Fibroblast of upper back skin (primary cell): ENCODE measurements at places on chromosomes 3 and 15.

- no peak for DNase-seq
Measured at GRCh38 chr3:4208556-4208955, 94.6 kb upstream of the SETMAR start.

GRCh38 chr3:88984832-88985231 is 122.6 kb upstream of the EPHA3 start:
- DNase-seq: no peak

- no peak for DNase-seq
Measured at GRCh38 chr3:14396031-14396692, 6.2 kb upstream of the SLC6A6 start.

- DNase-seq: no peak
Measured at GRCh38 chr3:184594371-184595001, 32.9 kb downstream of the EPHB3 start.

GRCh38 chr3:123562547-123562946 is 22.3 kb downstream of the HACD2 start:
- no peak for DNase-seq

GRCh38 chr15:57406062-57406772 is 29.9 kb downstream of the CGNL1 start:
- DNase-seq: peak; percentile 29

DNA sequence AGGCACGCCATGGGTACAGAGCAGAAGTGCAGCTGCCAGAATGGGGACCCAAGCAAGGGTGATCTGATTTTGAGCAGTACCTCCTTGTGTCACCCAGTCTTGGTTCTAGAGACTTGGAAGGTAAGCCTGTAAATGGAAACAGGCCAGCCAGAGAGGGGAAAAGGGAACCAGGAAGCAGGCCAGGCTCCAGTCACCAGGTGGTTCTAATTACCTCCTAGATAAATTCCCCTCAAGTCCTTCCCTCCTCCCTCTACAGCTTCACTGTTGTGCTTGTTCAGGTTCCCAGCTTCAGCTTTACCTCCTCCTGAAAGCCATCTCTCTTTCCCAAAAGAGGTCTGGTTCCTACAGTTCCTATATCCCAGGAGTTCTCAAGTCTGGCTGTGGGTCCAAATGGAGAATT is 58.8 kb upstream of the SLC7A14 start:
- DNase-seq: peak; percentile 53

- no peak for DNase-seq
Measured at GRCh38 chr15:39332846-39333245, 248.0 kb upstream of the THBS1 start.

- DNase-seq: no peak
Measured at GRCh38 chr3:19744047-19744446, 190.0 kb downstream of the EFHB start.

DNA sequence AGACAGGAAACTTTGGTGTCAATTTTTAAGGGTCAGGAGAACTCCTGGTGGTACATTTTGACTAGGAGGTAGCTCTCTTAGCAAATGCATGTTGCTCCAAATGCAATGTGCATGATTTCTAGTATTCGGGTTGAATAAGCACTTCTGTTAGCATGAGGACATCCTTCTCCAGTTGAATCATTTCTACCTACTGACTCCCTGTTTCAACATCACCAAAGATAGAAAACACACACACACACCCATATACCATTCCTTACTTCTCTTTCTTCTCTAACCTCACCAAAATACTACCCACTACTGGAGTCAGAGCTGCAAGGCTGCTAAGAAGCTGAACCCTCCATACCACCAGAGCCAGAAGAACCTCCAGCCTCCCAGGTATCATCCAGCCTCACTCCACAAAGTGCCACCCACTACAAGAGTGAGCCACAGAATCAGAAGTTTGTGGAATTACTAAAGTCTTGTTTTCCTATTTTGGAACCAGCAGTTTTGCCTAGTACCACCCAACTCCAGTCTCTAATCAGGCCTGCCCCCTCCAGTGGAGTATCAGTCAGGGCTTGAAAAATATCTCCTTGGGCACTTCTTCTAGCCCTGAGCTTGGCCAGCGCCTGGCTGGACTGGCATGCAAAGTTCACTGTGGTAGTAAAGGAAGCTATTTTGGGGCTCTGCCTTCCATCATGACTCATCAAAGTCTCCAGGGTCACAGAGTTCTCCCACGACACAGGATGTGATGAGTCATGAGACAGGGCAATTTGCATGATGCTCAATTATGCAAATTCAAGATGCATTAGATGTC is 110.3 kb downstream of the CYP19A1 start:
- DNase-seq: peak; percentile 86

DNA sequence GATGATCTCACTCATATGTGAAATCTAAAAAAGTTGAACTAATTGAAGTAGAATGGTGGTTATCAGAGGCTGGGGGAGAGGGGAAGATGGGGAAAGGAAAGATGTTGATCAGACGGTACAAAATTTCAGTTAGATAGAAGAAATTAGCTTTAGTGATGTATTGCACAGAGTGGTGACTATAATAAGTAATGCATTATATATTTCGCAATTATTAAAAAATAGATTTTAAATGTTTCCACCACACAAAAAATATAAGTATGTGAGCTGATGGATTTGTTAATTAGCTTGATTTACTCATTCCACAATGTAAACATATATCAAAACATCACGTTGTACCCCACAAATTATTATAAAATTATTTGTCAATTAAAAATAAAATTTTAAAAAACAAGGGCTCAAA is 8.1 kb downstream of the SUMF1 start:
- DNase-seq: no peak

DNA sequence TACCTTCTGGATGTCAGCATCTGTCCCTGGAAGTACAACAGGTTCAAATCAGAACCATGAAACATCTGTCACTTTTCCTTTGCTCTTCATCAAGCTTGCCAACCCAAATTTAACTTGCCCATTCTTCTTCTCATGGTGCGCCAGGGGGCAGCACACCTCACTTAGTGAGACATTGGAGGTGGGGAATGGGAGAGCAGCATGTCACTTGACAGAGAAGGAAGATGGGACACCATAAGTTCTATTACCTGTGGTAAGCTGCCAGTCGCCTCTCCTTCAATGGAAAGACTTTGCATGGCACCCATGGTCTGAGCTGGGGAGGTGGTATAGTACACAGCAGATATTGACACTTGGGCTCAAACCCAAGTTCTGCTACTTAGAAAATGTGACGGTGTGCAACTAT is 2.9 kb downstream of the SCN5A start:
- DNase-seq: peak; percentile 28

DNA sequence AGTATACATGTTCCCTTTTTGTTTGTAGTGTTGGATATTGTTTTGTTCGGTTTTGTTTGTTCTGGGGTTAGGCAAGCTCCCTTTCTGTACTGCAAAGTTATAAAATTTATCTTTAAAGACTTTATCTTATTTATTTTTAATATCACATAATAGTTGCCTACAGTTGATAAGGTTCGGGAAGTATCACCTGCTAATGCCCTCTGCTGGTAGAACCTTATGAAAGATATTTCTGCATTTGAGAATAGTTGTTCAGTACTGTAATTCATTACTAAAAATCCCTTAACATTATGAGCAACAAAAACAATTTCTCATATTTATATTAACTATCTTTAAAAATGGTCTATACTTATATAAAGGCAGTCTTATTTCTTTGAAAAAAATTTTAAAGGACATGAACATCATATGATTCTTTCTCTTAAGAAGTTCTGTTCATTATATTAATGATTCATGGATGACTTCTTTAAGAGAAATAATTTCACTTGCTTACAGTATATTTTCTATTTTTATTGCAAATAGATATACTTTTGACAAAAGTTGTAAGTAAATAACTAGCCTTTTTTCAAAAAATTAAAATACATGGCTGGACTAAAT is 1126.8 kb downstream of the SI start:
- DNase-seq: no peak

DNA sequence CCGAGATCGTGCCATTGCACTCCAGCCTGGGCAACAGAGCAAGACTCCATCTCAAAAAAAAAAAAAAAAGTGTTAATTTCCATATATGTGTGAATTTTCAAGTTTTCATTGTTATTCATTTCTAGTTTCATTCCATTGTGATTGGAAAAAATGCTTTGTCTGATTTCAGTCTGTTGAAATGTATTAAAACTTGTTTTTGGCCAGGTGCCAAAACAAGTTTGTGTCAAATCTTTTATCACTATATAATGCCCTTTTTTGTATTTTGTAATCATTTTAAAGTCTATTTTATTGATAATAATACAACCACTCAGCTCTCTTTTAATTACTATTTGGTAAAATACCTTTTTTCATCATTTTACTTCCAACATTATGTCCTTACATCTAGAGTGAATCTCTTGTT is 42.5 kb downstream of the TFRC start:
- no peak for DNase-seq

- peak; percentile 63 for DNase-seq
Measured at GRCh38 chr3:67593761-67594234, 60.6 kb downstream of the SUCLG2 start.

DNA sequence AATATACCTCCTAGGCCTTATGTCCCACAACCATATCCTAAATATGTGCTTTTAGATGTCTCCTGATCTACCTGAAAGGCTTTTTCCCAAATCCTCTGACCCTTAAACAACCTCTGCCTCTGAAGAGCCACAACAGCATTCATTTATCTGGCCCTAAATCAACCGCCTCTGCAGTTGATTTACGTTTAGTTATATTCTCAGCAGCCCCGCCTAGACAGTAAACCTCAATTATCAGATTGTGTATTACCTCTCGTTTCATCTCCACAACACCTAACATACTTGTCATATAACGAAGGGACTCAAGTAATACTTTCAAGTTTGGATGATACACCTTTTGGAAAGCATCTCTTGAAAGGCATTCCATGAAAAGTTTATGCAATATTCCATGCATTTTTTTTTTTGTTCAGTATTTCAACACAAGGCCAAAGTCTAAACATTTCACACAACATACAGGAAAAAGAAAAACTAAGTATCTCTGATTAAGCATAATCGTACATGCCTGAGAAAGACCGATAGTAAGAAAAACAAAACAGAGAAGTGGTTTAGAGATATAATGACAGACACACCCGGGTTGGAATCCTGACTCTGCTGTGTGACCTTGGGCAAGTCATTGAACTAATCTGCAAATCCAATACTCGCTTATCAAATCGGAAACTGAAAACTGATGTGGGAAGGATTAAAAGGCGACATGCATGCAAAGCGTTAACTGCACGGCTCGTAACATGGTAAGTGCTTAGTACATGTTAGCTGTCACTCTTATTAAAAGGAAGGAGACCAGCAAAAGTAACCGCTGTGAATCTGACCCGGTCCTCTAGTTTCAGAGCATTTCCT is 778 bp downstream of the CRBN start:
- no peak for DNase-seq

- DNase-seq: peak; percentile 43
Measured at GRCh38 chr3:21067031-21067813, 683.8 kb downstream of the ZNF385D start.

GRCh38 chr3:170918715-170919114 is 10.3 kb upstream of the EIF5A2 start:
- no peak for DNase-seq

DNA sequence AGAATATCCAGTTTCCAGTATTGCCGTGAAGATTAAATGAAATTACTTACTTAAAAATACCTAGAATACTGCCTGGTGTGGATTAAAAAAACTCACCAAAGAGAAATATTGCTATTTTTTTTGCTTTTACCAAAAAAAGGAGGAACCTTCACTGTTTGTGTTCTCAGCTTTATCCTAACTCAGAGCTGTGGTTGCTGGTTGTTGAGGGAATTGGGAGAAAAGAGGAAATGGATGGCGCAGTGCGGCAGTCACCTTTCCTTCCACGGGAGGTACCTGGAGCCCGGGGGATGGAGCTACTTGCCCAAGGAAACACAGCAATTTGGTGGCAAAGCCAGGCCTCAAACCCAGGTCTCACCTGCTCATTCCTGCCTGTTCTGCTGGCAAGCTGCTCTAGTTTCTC is 270.3 kb downstream of the RPLP1 start:
- no peak for DNase-seq

- DNase-seq: peak; percentile 36
Measured at GRCh38 chr3:143484846-143485512, 363.3 kb downstream of the SLC9A9 start.

DNA sequence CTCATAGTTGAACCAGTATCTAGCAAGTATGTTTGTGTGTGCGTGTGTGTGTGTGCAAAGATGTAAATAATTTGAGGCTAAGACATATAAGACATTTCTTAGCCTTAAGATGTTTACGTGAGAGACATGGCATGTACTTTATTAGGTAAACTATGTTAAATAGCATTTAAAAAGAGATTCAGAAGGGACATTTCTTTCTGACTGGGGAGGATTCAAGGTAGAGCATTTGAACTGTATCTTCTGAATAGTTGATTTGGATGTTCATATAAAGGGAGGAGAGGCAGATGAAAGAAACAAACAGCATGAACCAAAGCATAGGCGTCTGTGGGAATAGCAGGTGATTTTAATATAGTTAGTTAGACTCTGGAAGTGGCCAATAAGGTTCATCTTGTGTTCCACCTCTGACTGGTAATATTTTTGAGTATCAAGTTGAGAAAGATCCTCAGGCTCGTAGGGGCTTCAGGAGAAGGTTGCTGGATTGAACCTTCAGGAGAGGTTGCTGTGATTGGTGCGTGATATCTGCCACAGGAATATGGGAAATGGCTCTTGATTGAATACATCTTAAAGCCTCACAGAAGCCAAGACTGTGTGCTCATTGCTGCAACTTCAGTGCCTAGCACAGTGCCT is 12.6 kb downstream of the NFKBIZ start:
- DNase-seq: no peak

GRCh38 chr3:110314512-110315114 is 757.0 kb upstream of the NECTIN3 start:
- DNase-seq: peak; percentile 59

DNA sequence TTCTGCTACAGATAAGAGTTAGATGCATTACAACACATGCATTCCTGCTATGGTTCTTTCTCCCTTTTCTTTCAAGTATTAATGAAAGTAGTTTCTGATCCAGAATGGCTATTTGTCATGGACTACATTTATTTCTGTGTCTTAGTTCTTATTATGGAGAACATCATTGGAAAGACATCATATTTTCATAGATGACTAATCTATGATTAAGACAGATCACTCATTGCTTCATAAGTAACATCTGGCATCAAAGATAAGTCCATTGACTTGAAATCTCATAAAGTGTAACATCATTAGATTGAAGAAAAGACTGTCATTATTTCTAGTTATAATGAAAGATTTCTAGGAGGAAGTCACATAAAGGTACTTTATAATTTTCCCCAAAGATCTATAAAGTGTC is 366.7 kb downstream of the NSUN3 start:
- DNase-seq: no peak

DNA sequence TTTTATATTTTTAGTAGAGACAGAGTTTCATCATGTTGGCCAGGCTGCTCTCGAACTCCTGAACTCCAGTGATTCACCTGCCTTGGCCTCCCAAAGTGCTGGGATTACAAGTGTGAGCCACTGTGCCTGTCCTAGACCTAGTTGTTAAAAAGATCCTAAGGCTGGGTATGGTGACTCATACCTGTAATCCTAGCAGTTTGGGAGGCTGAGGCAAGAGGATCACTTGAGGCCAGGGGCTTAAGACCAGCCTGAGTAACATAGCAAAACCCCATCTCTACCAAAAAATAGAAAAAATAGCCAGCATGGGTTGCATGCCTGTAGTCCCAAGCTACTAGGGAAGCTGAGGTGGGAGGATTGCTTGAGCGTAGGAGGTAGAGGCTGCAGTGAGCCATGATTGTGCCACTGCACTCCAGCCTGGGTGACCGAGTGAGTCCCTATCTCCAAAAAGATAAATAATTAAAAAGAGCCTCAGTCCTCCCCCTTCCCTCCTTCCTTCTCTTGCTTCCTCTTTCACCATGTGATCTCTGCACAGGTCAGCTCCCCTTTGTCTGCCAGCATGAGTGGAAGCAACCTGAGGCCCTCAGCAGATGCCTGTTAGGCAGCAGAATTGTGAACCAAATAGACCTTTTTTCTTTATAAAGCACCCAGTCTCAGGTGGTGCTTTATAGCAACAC is 9.8 kb upstream of the FNDC3B start:
- DNase-seq: no peak

GRCh38 chr3:55169608-55170072 is 241.8 kb upstream of the LRTM1 start:
- peak; percentile 100 for DNase-seq
